Activated T-helper 1 cell treated with Interleukin-2 at 50 U/mL for 16 hours (primary cell): ENCODE measurements at places on chromosomes 16 and 17.

DNA sequence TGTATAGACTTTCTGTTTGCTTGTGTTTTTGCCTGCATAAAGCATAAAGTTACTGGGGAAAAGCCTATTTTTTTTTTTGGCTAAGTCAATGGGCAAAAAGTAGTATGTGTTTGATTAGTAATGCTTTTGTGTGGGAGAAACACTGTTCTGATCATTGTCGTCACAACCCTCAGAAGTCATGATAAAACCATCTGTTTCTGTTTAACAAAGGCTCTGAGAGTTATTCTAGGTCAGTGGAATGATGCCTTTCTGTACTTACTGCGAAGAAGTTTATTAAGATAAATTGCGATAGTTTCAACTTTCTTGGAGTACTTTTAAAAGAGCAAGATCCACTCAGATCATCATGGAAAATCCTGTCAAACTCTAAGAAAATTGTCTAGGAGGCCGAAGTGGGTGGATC is 80.9 kb downstream of the PRKCA start:
- no peak for DNase-seq

- DNase-seq = no peak
Measured at GRCh38 chr17:42878123-42878880, 22.3 kb upstream of the G6PC1 start.

GRCh38 chr16:75248536-75249380 is 2.7 kb downstream of the BCAR1 start:
- no peak for DNase-seq

GRCh38 chr16:85227084-85227945 is 115.0 kb upstream of the CIBAR2 start:
- DNase-seq = no peak

DNA sequence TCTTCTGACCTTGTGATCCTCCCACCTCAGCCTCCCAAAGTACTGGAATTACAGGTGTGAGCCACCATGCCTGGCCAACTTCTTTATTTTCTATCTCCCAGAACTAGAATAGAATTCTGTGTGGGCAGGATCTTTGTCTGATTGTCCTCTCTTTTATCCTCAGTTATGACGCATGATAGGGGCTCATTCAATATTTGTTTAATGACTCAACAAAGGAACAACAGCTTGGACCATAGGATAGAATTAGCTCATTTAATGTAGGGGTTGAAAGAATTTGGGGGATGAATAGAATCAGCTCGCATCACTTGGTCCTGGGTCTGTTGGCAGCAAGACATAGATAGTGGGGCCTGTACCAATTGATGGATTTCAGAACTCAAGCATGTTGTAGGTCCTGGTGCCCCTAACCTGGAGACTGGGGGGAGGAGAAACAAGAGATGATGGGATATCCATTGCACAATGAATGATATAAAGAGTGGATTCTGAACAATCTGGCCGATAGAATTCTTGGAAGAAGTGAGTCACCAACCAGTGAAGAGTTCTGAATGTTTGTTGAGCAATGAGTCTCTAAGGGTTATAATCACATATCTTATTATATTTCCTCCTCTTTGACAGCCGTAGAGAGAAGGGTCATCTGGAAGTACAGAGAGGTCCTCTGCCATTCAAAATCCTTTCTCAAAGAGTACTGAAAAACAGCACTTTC is 250.2 kb downstream of the HS3ST4 start:
- no peak for DNase-seq

DNA sequence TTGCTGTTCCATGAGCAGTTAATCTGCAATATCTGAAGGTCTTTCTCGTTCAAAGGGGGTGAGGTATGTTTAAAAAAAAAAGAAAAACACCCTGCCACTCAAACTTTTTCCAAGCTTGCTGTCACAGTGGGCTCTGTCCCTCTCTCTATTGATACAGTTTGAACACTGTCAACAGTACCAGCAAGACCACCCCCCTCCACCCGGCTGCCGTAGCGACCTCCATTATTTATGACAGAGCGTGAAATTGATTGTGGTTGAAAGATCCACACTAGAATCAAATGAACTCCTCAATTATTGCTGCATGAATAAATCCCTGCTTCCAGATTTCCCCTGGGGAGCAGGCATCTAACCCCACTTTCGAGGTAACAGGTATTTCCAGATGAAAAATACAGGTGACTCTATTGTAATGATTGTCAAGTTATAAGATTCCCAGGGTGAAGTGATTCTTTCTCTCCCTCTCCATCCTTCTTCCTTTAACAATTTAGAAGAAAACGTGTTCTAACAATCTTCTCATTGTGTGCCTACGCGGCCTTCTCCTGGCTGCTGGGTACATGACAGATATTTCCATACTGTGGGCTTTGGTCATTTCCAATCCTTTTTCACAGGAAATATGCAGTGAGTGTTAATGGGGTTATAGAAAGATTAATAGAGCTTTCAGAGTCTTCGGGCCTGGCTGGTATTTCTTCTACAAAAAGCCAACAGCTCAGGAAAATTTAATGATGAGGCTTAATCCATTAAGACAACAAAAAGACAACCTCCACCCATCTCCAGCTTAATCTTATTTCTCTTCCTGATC is 135.7 kb upstream of the C16orf82 start:
- no peak for DNase-seq

GRCh38 chr16:18945233-18945632 is 19.0 kb upstream of the SMG1 start:
- DNase-seq = no peak

DNA sequence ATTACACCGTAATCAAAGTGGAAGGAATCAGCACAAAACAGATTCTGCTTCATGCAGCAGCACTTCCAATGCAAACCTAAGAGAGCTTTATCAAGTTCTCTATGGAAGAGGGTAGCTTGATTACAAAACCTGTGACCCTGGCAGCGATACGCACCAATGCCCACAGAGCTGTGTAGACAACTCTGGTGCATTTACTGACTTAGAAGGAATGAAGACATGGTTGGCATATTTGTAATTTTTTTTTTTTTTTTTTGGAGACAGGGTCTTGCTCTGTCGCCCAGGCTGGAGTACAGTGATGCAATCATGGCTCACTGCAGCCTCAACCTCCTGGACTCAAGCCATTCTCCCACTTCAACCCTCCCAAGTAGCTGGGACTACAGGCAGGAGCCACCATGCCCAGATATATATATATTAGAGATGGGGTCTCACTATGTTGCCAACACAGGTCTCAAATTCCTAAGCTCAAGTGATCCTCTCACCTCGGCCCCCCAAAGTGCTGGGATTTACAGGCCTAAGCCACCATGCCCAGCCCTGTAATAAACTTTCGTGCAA is 49.4 kb downstream of the XPO6 start:
- no peak for DNase-seq

GRCh38 chr17:52789829-52790228 is 631.3 kb upstream of the CA10 start:
- DNase-seq = no peak

DNA sequence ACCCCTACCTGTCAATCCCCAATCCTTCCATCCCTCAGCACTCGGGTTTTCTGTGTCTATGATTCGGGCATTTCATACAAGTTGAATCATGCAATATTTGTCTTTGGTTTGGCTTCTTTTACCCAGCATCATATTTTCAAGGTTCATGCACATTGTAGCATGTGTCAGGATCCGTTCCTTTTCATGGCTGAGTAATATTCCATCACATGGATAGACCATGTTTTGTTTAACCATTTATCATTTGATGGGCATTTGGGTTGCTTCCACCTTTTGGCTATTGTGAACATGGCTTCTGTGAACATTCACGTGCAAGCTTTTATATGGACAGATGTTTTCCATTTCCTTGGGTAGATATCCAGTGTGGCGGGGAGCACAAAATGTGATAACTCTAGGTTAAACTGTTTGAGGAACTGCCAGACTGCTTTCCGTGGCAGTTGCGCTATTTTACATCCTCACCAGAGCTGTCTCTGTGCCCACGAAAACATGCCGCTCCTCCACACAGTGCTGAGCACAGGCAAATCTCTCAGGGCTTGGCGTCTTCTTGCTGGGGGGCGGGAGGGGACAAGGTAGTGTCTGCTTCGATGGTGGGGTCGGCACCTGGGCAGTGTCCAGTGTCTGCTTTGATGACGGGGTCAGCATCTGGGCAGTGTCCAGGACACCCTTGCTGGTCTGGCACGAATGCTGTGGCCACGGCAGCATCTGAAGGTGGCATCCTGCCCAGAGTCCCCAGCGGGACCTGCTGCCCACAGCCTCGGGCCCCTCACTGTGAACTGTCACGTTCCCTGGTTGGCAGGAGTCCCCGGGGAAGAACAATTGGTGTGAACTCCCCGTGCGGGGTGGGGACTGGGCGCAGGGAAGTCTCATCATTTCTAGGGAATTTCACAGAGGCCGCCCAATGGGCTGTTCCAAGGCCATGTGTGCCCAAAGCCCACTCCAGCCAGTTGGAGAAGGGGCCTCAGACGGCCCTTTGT is 32.4 kb upstream of the JPH3 start:
- no peak for DNase-seq

GRCh38 chr17:66946251-66946650 is 18.3 kb upstream of the CACNG4 start:
- DNase-seq = no peak

GRCh38 chr16:54326266-54326662 is 39.7 kb upstream of the IRX3 start:
- no peak for DNase-seq

DNA sequence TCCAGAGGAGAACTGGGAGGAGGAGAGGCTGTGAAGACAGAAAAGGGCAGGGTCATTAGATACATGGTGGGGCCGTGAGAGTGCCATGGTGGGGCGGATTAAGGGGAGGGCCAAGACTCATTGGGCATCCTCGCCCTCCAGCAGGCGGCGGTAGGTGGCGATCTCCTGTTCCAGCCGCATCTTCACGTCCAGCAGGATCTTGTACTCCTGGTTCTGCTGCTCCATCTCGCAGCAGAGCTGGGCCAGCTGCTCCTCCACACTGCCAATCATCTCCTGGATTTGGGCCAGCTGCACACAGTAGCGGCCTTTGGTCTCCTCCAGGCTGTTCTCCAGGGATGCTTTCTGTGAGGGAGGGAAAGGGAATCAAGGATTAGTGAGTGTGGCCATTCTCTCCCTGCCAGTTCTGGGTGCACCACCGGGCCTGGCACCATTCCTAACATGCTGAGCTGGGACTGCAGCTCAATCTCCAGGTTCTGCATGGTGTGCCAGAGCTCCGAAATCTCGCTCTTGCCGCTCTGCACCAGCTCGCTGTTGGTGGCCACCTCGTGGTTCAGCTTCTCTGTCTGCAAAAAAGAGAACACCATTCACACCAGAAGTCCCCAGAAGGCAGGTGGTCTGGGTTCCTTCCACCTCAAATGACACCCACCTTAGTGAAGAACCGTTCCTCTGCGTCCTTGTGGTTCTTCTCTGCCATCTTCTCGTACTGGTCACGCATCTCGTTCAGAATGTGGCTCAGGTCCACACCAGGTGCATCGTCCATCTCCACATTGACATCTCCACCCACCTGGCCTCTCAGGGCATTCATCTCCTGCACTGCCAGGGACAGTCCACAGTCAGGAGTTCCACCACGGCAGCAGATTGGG is 129.0 kb downstream of the CCDC144A start:
- DNase-seq = no peak

DNA sequence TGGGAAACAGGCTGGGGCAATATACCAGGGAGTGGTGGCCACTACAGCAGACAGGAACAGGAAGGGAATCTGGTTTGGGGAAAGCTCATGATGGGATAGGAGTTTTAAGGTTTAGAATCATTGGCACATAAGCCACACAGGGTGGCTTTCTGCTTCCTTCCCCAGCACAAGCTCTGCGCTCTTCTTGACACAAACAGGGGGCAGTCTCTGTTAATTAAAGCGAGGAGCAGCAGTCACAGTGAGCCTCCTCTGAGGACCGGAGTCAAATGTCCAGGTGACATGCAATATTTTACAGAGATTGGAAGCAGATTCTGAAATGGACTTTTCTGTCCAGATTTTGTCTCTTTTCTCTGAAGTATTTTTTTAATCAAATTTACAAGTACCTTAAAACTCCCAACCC is 2.8 kb upstream of the SHISA9 start:
- no peak for DNase-seq

GRCh38 chr16:67936124-67936879 is at the start of gene PSMB10:
PSMB10 (minus strand) TSS chr16:67936850; CDS start chr16:67936749, 101 bp downstream.
- peak; percentile 19 for DNase-seq

- DNase-seq = no peak
Measured at GRCh38 chr17:63587770-63588169, 12.9 kb upstream of the TACO1 start.

GRCh38 chr16:86854626-86855294 is 276.4 kb downstream of the FOXL1 start:
- no peak for DNase-seq

DNA sequence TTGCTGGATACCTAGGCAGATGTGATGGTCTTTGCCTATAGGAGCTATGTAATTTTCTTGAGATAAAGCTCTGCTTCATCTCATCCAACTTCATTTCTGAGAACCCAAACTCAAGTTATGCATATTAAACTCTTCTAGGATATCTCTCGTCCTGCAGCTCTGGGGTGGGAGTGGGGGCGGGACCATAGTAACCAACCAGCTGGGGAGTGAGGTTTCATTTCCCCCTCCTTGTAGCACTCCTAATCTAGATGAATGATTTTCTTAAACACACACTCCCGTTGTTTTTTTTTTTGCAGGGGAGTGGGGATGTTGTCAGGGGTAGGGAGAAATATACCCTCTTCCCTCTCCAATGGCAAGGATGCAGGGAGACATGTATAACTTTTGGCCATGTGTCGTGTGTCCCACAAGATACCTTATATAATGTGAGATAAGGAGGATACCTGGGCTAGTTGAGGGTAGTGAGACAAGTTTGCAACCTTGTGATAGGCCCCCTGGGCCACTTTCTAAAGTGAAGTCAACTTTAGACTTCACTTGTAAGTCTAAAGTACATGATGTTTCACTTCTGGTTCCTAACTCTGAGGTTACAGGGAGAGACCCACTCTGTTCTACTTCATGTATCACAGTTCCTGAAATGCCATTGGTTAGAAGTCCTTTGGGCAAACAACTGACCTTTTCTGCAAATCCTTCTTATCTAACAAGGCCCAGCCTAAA is 10.5 kb upstream of the HEATR6 start:
- no peak for DNase-seq

DNA sequence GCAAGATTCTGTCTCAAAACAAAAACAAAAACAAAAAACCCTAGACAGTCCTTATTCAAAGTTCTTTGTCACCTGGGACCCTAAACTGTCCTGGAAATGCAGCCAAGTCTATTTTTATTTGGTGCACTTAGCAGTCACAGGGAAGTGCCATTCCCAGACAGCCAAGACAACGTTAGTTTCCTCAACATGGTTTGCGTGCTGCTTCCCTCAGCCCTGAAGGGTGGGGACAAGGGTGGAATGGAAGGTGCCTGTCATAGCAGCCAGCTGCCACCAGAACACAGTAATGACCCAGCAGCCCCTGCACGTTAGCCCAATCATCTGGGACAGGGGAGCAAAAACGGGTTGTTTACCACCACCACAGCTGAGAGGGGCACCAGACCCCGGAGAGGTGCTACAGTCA is 16.9 kb downstream of the CREBBP start:
- DNase-seq = no peak

- peak; percentile 30 for DNase-seq
Measured at GRCh38 chr17:29005936-29006511, at the start of gene SEZ6. SEZ6 (minus strand) TSS chr17:29006033; CDS start chr17:29005869, 164 bp downstream.

- DNase-seq = peak; percentile 41
Measured at GRCh38 chr17:49575679-49576087, at the start of gene NXPH3. NXPH3 (plus strand) TSS chr17:49575871; CDS start chr17:49576220, 349 bp downstream.
